ENCODE measurements at places on chromosomes 6 and 20.

GRCh38 chr6:159533568-159533967, 159.5 kb downstream of the SOD2 start:
- DNase-seq, result no peak

DNA sequence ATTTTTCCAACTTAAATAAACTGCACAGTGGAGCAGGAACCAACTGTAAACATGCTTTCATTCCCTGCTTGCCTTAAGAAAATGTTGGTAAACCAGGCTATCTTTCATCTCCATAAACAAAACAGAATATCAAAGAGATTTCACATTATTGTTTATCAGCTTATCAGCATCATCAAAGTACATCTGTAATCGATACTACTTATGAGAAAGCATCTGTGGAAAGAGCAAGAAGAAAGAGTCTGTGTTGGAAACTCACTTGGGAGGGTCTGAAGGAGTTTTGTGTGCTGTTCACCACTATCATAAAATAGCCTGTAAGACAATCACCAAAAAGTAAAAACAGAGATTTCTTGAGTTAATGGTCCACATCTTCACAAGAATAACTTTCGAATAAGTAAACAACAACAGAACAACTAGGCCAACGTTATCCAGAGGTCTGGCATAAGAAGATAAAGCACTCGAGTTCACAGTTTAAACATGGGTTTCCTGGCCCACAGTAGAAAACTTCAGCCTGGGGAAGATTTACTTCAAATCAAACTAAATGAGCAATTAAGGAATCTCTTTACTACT, 47.9 kb downstream of the EPB41L2 start:
- DNase-seq, result no peak

DNA sequence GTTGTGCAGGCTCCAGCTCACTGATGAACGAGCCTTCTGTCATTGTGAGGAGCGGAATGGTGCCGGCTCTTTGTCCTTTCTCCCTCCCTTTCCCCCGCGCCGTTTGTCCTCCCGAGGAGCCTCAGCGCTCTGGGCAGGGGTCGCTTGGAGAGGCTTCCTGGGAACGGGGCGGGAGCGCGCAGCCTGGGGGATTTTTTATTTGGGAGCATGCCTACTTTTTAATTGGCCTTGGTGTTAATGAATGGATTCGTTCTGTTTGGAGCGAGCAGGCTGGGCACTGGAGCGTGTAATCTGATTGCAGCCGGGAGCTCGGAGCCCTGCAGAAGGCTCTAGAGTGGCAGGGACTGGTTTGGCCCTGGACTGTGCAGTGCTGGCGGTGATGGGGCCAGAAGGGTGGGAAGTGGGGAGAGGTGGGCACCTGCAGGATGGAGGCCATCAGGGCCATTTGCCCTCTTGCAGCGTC, 118.8 kb downstream of the CDH4 start:
- no peak for DNase-seq

GRCh38 chr6:110053395-110054240, 75.5 kb downstream of the GPR6 start:
- DNase-seq, result no peak

- no peak for DNase-seq
Observed at GRCh38 chr20:61205769-61206168, 46.3 kb upstream of the CDH4 start.

DNA sequence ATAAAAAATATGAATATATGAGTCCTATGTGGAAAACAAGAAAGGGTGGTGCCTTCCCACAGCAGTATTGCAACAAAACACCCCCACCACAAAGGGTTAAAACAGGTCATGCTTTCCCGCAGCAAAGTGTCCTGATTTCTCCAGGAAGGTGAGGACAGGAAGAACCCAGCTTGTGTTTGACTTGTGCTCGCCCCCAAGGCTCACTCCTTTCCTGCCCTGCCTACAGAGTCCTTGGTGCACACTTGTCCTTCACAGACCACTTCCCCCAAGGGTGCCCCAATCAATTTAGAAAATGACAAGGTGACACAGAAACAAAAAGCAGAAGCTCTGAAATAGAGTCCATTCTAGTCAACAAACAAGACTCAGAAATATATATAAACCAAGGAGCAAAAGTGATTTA, 237.4 kb downstream of the PTPRK start:
- no peak for DNase-seq

DNA sequence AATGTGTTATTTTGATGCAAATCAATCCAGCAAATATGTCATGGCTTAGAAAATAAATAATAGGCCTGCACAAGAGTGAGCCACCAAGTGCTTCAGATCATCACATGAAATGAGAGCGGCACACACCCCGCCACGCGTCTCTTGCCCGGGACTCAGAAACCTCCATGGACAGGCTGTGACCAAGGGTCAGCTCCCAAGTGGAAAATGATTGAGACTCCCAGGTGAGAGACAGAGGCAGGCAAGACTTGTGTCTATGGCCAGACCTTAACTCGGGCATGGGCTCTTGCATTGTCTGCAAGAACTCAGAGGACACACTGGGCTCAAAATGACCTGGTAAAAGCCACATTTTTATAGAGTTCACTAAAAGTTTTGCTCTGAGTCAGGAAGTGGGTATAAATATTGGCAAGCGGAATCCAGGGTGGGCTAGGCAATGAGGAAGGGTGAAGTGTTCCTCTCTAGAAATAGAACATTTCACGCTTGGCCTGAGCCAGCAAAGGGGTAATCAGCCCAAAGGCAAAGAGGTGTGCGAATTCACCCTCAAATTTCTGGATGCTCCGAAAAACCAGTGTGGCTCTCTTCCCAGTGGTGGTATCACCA, 30.7 kb upstream of the RIN2 start:
- DNase-seq, result no peak

DNA sequence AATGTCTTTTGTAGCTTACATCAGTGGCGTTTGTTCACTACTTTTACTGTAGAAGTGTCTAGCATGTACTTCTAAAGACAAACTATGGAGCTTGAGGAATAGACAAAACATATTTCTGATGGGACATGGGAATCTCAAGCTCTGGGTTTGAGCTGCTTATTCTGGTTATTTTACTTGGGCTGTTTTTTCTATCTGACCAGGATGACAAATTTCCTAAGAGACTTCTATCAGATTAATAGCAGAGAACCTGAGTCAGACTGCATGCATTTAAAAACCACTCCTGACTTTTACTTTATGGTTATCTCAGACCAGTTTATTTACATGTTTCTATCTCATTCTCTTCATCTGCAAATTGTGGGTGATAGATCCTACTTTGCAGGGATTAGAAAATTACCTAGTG, 1282.3 kb upstream of the GJE1 start:
- no peak for DNase-seq

DNA sequence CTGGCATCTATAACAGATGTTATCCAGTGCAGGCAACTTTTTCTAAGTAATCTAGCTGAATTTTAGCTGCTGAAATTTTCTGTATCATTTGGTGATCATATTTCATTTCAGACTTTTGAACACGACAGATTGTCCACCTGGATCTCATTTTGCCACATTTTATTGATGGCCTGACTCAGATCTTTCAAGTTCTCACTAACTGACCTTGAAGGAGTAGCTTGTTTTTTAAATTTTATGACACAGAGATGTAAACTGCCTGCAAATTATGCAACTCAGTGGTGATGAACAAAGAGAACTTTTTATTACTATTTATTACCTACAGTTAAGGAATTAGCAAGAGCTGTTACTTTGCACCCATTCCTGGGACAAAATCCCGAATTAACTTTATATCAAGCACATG, 366.4 kb downstream of the PAX1 start:
- no peak for DNase-seq

DNA sequence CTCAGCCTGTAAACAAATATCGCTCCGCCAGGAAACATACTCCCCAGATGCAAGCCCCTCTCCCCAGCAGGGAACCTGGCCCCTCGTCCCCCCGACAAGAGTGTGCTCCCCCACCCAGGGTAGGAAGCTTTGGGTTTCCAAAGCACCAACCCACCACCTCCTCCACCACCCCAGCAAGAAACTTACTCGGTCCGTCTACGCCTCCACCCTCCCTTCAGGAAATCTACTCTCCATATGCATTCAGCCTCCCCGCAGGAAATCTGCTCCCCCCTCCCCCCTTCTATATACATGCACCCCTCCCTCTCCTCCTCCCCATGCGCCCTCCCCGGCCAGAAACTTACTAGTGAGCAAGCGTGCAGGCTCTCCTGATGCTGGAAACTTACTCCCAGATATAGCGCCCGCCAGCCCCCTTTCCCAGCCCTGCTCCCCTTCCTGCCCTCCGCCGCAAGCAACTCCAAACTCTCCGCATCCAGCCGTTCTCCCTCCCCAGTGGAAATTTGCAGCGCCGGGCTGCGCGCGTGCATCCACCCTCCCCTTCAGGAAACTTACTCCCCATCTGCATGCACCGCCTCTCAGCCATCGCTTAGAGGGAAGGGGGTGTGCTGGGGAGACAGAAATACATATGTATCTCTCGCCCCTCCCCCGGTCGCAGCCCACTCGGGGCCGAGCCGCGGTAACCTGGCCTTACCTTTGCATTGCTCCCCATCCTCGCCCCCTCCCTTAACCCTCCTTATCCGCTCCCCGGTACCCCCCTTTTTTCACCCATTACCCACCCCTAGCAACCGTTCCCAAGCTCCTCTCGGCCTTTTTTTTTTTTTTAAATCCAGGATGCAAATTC, at the start of gene TRERF1:
Gene TRERF1 (minus strand): TSS at position 594 of the 838 bp plus-strand sequence. CDS start 182,336 bp downstream, outside the sequence.
- DNase-seq, result no peak

DNA sequence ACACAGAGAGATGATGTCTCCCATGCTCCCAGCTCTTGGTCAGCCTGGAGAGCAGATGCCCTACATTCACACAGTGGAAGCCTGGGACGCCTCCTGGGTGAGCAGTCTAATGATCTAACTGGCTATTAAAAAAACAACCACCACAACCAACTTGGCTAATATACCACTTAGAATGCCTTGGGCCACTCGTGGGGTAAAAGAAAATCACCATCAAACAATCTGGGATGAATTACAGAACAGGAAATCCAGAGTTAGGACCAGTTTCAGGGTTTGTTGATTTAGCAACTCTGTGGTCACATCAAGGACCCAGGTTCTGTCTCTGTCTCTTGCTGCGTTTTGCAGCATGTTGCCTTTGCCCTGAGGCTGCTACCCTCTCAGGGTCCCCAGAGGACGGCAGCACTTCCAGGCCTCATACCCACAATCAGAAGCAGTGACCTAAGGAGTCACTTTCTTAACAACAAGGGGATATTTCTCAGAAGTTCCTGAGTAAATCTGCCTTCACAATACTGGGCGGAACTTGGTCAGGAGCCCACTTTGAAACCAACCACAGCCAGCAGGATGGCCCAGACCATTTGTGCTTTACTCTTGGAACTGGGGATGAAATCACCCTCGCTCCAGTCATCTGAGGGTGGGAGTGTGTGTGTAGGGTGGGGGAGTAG, 118.7 kb downstream of the CLIC5 start:
- DNase-seq, result no peak

- no peak for DNase-seq
Observed at GRCh38 chr6:53033764-53034163, 31.4 kb upstream of the FBXO9 start.

- no peak for DNase-seq
Observed at GRCh38 chr20:32908334-32909292, 49.9 kb downstream of the EFCAB8 start.

- no peak for DNase-seq
Observed at GRCh38 chr6:17311595-17312311, 30.6 kb downstream of the RBM24 start.

GRCh38 chr6:141202626-141203025, 930.1 kb upstream of the GJE1 start:
- DNase-seq, result no peak

GRCh38 chr6:119256978-119257462, 92.5 kb downstream of the MAN1A1 start:
- no peak for DNase-seq

- no peak for DNase-seq
Observed at GRCh38 chr6:158028421-158028820, 46.8 kb downstream of the SYNJ2 start.

GRCh38 chr6:88062376-88062775, 14.7 kb downstream of the SPACA1 start:
- no peak for DNase-seq

DNA sequence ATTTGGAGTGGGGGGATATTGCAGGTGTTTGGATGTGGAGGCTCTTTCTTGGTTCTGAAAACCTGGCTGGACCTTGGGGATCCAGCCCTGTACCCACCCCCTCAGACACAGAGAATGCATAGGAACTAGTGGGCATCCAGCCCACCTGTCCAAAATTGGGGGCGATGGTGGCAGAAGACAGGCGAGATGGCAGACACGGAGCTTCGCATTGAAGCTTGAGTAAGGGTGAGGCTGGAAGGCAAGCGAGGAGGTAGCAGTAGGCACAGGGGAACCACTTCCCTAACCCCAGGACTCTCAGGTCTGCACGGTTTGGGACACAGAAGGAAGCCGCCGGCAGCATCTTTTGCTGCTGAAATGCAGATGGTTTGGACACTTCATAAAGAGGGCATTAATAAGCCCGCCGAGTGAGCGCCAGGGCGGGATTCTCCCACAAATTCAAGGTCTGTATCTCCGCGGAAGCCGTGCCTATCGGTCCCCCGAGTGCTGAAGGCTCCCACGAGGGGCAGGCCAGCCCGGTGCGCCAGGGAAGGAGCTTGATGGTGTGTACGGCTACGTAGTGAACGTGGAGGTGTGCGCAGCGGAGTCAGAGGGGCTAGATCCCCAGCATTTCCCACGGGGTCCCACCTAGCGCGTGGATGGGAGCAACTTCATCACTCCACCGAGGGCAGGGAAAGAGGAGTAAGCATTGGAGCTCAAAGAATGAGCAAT, 1.6 kb upstream of the FOXA2 start:
- no peak for DNase-seq

DNA sequence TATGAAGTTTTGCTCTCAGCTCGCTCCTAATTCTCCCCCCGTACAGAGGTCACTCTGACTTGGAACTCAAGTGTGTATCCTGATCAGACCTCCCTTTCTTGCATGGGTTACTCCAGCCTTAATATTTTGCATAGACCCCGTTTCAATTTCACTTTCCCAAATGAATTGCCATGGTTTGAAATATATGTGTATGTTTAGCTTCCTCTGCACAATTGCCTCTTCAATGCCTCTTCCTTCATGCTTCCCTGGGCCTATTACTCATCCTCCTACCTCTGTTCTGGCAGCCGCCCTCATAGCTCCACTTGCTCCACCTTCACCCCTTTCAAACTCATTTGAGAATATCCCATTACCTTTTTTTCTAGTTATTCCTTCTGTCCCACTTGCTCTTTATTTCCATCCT, 90.0 kb upstream of the SAMD5 start:
- no peak for DNase-seq

- DNase-seq, result no peak
Observed at GRCh38 chr20:39458452-39458851, 496.3 kb downstream of the DHX35 start.

DNA sequence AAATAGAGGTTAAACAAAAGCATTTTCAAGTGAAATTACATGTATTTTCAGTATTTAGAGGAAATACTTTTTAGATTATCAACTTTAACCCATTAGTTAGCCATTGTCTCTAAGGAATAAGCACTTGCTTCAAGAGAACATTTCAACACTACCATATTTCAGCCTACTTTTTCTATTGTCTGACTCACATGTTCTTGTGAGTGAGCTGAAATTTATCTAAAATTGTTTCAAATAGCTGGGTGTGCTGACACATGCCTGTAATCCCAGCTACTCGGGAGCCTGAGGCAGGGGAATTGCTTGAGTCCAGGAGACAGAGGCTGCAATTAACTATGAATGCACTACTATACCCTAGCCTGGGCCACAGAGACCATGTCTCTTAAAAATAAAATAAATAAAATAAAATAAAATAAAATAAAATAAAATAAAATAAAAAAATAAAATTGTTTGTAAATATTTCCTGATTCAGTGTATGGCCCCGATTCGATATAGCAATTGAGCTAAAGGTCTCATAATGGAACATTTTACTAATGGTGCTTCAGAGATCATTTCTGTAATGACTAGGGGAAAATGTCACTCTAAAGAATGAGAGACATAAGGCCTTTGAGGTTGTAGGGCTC, 324.6 kb upstream of the PLCB4 start:
- DNase-seq, result no peak
